Aorta (tissue), 5 donors: ENCODE measurements at places on chromosomes 11 and 22. TPM values are rescaled to one million over a fixed set of nuclear protein-coding genes. Genes with fewer than 3 reads are reported as not detected.

SLC15A3 gene
- 21.2 TPM for polyA plus RNA-seq

PLCB3 gene
- polyA plus RNA-seq, result 27.2 TPM

TYR gene
- polyA plus RNA-seq, result not detected

KREMEN1 gene
- polyA plus RNA-seq, result 3.6 TPM

EI24 gene
- 55.4 TPM for polyA plus RNA-seq

OR2AT4 gene
- polyA plus RNA-seq, result not detected

ALG9 gene
- 31.0 TPM for polyA plus RNA-seq

OR51M1 gene
- not detected for polyA plus RNA-seq

MS4A3 gene
- polyA plus RNA-seq, result not detected

ZP1 gene
- polyA plus RNA-seq, result not detected

IGLL5 gene
- polyA plus RNA-seq, result 0.51 TPM

APOL2 gene
- 26.4 TPM for polyA plus RNA-seq

PATE4 gene
- not detected for polyA plus RNA-seq

CASP1 gene
- 11.5 TPM for polyA plus RNA-seq

EP300 gene
- polyA plus RNA-seq, result 4.9 TPM

MUC5AC gene
- not detected for polyA plus RNA-seq

OR51B2 gene
- polyA plus RNA-seq, result not detected

CHADL gene
- 7.0 TPM for polyA plus RNA-seq

FUT4 gene
- polyA plus RNA-seq, result 3.9 TPM

NCR3LG1 gene
- polyA plus RNA-seq, result 0.38 TPM

CHST1 gene
- 6.0 TPM for polyA plus RNA-seq

OSBP2 gene
- 0.18 TPM for polyA plus RNA-seq

OR4A16 gene
- polyA plus RNA-seq, result not detected

TSSK2 gene
- polyA plus RNA-seq, result 0.08 TPM

NECTIN1 gene
- 4.3 TPM for polyA plus RNA-seq
